ENCODE measurements at places on chromosomes 1 and 21.

DNA sequence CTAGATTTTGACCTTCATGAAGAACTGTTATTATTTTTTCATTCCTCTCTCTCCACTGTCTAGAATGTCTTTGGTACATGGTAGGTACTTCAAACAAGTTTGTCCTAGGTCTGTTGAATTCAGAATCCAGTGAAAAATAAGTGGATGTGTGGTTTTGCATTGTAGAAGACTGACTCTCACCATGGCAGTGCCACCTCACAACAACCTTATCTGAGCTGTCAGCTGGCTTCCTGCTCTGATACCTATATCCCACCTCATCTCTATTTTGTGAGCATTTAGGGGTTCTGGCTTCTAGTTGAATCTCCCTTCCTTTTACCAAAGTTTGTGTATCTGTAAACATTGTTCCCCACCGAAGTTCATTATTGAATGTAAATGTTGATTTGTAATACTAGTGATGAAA is 9.1 kb downstream of the SWT1 start:
- DNase-seq = no peak

- no peak for DNase-seq
These were observed 7.1 kb downstream of the CHRNB2 start for GRCh38 chr1:154574716-154575115.

GRCh38 chr1:76073481-76073880 is 1.1 kb upstream of the ST6GALNAC3 start:
- DNase-seq = no peak

DNA sequence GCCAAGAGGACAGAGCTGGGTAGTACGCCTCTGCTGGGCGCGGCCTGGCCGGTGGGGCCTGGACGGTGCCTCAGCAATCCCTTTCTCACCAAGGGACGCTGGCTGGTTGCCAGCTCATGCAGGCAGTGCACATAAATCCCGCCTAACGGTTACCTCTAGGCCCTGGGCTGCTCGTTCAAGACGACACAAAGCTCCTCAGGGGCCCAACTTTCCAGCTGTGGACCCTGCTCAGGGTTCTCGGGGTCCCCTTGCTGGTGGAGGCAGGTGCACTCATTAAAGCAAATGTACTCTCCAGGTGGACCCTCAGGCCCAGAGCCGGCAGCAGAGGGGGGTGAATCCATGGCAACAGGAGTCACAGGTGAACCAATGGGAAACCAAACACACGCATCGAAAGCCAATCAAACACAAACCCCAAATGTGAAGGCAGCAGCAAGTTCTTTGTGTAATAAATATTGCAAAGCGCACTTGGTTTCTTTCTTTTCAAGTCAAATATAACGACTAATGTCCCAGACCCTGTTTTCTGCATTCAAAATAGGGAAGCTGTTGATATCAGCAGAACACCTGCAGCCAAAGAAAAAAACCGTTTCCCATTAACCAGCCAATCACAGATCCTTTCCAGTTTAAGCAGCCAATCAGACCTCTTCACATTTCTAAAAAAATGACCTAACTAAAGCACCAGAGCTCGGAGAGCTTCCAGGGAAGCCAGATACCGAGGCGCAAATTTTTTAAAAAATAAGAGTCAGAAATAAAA is 26.1 kb upstream of the CLSTN1 start:
- DNase-seq = no peak

DNA sequence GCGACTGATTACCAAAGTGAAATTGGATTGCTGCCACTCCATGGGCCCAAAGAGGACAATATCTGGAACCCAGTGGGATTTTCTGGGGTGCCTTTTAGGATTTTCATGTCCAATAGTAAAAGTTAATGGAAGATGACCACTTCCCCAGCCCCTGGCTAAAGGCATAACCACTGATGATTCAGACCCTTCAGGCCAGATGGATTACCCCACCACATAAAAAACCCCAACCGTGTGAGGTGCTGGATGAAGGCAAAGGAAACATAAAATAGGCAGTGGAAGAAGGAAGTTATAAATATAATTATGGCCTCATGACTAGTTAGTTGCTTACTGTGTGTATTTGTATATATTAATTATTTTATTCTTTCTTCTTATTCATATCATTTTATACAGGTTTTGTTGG is 40.2 kb upstream of the IL10 start:
- DNase-seq = no peak

DNA sequence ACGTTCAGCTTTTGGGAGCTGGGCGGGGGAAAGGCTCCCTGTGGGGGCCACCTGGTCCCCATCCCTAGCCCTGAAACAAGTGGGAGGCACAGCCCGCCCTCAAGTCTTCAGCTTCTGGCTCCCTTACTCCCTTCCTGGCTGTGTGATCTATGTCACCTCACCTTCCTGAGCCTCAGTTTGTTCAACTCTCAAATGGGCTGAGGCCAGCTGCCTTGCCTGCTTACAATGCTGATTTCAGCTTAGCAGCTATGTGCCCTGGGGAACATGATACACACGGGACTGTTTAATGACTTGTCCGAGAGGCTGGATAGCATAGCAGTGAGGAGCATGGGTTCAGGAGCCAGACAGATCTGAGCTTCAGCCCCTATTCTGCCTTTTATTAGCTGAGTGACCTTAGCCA is 19.3 kb downstream of the GRHL3 start:
- no peak for DNase-seq
